T-helper 2 cell (primary cell): ENCODE measurements at places on chromosomes 3 and 15.

DNA sequence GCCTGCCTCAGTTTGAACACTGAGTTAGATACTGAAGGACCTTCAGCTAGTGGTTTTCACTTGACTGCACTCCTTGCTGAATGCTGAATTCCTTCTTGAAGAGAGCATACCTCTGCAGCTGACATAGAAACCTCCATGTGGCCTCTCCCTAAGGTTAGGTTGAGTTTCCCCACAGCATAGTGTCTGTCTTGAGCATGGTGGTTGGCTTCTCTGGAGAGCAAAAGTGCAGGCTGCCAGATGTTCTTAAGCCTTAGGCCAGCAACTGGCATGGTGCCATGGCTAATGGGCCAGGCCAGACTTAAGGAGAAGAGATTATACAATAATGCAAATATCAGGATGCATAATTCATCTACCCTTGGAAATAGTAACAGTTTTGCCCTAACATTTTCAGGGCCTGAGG lies 545.6 kb upstream of the ZNF385D start:
- no peak for DNase-seq

- DNase-seq: no peak
Measured at GRCh38 chr3:55735976-55736375, 248.9 kb upstream of the WNT5A start.

DNA sequence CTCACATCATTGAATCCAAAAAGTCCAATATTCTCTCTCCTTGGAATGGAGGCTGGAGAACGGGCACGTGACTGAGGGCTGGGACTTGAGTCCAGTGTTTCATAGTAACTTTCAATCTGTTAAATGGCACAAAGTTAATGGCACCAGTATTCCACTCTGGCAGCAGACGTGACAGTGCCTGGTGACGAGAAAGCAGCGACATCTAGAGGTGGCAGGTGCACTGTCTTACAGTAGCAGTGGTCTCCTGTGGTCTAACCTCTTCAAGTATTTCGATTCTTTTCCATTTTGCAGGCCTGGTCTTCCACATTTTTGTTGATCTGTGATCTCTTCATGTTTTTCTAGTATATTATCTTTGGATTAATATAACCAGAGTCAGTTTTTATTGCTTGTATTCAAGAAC lies 107.1 kb downstream of the OXSM start:
- no peak for DNase-seq

DNA sequence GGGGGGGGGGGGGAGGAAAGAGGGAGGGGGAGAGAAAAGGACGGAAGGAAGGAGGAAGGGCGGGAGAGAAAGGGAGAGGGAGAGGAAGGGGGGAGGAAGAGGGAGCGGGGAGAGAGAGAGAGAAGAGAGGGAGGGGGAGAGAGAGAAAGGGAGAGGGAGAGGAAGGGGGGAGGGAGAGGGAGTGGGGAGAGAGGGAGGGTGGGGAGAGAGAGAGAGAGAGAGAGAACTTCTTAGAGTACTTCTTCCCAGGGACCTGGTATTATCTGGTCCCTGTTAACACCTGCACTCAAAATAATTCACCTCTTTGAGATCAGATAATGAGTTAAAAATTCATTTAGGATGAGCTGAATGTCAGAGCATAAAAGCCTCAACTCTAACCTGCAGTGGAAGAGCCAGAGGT lies 1.1 kb downstream of the SEC13 start:
- no peak for DNase-seq

DNA sequence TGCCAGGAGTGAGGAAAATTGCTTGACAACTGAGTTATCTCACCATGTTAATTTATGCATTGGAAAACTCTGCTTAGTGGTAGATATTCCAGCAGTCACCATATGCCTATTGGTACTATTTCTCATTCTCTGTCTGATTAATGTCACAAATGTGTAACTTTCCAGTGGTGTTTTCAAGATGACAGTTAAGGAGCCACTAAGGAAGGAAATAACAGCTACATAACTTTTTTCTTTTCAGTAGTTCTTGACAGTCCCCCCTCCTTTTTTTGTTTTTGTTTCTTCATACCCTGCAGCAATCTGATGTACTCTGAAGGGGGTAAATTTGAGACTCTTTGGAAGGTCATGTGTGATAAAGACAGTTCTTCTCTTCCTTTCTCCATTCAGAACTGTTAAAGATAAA lies 13.1 kb downstream of the RASA2 start:
- no peak for DNase-seq

DNA sequence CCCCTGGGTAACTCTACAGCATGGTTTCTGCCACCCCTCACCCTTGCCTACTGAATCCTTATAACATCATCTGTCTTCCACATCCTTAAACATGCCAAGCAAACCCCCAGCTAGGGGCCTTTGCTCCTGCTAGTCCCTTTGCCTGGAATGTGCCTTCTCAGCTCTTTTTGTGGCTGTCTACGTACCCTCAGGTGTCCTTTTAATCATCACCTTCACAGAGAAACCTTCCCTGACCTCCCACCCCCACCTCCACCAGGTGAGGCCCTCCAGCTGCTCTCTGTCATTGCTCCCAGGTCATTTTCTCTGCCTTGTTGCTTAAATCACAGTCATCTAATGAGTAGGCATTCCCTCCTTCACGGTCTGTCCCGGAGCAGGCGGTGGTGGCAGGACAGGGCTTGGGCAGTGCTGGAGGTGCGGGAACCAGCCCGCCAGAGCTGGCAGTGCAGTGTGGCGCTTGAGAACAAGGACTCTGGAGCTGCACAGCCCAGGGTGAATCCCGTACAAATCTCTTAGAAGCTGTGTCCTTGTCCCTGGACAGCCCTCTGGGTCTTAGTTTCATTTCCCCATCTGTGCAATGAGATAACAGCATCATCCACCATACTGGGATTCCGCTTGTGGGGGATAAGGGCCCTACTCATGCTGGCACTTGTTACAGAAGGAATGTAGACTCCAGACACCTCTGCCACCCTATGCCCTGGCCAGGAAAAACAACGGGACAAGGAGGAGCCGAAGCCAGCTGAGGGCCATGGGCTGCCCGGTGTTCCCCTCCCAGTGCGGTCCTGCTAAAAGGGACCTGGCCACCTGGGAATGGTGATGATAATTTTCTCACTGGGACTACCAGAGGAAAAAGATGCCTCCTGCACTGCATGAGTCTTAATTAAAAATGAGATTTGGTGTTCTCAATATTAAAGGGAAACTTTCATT lies 52.1 kb upstream of the IQSEC1 start:
- no peak for DNase-seq

DNA sequence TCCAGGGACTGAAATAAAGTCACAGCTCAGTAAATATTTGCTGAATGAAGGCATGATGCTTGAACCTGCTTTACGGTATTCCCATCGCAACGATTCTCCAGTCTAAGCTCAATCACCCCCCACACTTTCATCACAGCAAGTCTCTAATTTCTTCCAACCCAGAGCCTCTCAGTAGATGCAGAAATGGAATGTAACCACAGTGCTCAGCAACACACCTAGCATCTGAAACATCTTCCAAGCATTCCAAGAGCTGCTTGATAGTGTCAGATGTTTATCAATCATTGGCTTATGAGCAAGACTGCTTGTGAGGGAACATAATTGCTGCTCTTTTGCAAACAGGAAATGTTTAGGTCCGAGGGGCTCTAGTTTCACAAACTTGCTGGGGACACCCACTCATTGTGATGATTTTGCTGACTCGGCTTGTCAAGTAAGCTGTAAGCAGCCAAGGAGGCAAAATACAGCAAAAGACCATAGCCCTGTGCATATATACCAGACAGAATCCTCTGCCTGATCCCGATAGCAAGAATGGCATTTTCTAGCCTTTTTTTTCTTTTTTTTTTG lies 751.2 kb downstream of the NR2F2 start:
- no peak for DNase-seq

GRCh38 chr3:186492385-186492984 lies 51.7 kb downstream of the CRYGS start:
- no peak for DNase-seq

DNA sequence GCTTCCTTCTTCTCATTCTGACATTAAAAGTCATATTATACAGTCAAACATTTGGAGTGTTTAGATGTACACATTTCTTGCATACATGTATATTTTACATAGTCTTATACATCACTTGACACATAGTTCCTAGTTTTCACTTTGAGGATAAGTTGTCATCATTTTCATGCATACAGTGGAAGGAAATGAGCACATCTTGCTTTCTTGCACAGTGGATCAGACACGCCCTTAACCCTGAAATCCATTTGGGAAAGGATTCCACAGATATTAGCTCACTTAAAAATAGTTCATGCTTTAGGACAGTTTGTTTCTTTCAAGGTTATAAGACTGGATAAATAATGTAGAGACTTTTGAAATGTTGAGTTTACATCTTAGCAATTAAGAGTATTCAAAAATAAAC lies 148.6 kb upstream of the MME start:
- DNase-seq: no peak

- no peak for DNase-seq
Measured at GRCh38 chr15:80942746-80943565, 46.7 kb downstream of the MESD start.

GRCh38 chr15:92605225-92605944 lies 50.2 kb downstream of the FAM174B start:
- no peak for DNase-seq

- DNase-seq: no peak
Measured at GRCh38 chr15:36428102-36428845, 151.2 kb upstream of the CDIN1 start.

DNA sequence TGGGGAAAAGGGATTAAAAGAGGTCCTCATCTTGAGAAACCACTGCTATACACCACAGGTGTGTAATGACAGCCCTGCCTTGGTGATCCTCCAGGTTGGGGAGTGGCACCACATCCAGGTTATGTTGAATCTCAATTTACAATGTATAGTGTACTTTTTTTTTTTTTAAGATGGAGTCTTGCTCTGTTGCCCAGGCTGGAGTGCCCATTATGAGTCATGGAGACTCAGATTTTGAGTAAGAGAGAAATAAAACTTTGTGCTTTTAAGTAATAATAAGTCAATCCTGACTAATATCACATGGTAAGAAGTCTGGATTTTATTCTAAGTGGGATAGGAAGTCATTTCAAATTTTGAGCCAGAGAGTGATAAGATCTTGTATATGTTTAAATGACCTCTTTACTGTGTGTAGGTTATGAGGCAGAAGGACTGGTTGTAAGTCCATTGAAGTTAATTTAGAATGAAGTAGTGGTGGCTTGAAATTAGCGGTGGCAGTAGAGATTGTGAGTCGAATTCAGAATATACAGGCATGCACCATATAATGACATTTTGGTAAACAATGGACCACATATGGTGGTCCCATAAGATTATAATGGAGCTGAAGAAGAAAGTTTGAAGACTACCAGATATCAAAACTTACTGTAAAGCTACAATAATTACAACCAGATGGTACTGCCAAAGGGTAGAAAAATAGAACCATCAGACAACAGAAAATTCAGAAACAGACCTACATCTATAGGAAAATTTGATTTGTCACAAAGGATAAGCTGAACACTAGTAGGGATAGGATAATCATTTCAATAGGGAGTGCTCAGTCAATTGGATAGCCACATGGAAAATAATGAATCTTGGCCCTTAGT lies 20.7 kb downstream of the POPDC2 start:
- no peak for DNase-seq

DNA sequence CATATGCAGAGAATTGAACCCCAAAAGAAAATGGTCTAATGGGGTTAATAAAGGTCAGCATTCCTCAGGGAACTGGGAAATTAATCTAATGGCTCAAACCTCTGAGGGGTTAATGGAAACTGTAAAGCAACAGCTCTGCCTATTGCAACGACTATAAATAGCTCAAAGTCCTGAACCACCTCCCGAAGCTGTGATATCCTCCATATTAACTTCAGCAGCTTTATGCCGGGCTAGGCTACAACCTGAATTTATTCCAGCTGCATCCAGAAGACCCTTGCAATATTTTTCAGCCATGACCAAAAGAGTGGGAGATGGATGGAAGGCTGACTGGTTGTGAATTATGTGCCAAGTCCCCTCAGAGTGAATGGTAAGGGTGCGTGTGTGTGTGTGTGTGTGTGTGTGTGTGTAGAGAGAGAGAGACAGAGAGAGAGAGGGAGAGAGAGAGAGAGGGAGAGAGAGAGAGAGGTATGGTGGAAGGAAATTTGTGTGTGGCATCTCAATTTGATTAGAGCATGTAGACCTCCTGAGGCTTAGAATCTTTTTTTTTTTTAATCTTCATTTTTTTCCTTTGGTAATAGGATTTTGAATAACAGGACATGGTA lies 109.9 kb downstream of the PDCD6IP start:
- no peak for DNase-seq
